ENCODE measurements at places on chromosomes 3 and 15. TPM values are rescaled to one million over a fixed set of nuclear protein-coding genes. Genes with fewer than 3 reads are reported as not detected.

GRCh38 chr3:150545419-150546225 is 674 bp downstream of the SERP1 start:
- peak; percentile 7 for DNase-seq

- peak; percentile 97 for DNase-seq
These were observed 27.6 kb upstream of the ANKDD1A start for GRCh38 chr15:64883997-64884511.

DNA sequence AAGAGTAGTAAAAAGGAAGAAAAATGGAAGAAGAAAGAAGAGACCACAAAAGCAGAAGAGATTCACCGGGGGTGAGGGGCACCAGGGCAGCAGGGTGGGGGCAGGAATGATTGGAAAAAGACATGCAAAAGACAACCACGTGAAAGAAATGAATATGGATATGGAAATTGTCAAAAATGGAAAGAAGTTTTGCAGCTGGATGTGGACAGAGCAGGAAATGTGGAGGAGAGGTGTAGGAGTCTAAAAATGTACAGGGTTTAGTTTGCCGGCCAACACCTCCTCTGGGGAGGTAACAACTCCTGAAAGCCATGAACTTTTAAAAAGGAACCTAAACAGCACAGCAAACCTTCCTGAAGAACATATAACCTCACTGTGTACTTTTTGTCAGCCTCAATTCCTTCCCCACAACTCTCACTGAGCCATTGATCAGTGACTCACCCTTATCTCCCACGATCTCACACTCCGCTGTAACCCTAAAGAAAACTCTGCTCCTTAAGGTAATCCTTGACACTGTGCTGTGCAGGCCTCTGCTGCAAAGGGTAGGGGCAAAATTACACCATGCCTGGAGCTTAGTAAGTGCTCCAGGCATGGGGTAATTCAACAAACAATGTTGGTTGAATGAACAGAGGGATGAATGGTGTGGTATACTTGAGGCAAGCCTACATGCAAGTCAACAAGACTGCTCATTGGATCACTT is 100.2 kb upstream of the BOC start:
- peak; percentile 30 for DNase-seq

Gene GOLGA6D
- not detected for total RNA-seq

- DNase-seq = no peak
These were observed 111.0 kb upstream of the MYO5C start for GRCh38 chr15:52406601-52407000.

DNA sequence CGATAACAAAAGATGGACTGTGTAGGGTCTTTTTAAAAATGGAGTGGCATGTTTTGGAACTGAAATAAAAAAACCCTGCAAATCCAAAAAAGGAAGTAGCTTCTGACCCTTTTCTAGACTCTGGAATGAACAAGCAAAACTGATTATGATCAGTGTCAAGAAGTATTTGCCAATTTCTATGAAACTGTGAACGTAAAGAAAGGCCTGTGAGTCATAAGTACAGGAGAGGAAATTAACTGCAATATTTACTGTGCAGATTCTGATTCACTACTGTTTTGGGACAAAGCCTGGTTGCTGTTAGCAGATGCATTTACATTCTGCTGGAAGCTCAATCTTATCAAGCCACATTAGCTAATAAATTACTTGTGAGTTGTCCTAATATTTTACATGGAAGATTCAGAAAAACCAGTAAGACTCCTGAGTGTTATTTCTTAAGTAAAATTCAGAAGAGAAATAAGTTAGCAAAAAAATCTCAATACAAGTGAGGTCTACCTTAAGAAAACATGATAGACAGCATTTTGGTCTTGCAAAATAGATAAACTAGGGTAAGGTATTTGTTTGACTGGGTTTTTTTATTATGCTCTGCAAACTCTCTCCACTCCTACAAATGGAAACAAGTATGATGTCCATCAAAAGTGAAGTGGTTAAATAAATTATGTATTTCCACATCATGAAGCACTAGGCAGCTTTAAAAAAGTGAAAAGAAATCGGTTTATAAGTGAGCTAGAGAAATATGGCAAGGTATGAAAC is 90.2 kb upstream of the LMOD3 start:
- DNase-seq = peak; percentile 68

Gene PLA2G4E
- not detected for total RNA-seq

GRCh38 chr3:144032531-144033239 is 61.1 kb downstream of the DIPK2A start:
- DNase-seq = no peak

Gene CHRD
- not detected for total RNA-seq

DNA sequence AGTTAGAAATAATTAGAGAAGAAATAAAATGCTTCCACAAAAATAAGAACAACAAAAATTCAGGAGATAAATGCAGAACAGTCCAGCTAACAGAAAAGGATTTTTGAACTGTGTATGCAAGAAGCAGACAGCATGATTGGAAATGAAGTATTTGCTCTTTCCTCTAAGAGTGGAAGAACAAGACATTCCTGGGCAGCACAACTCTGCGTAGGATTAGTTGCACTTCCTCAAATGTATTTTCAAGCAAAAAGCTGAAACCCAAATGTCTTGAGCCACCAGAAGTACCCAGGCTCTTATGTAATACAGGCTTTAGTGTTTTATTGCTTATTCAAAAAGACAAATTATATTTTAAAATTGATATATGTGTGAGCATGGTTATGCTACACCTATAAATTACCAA is 127.2 kb downstream of the ZBTB20 start:
- DNase-seq = no peak

GRCh38 chr3:68436619-68437401 is 495.5 kb downstream of the TAFA4 start:
- no peak for DNase-seq

All from RPMI7951 (cell line).